ENCODE measurements at places on chromosomes 2 and 18. TPM values are rescaled to one million over a fixed set of nuclear protein-coding genes. Genes with fewer than 3 reads are reported as not detected.

EFR3B gene
- total RNA-seq, result 0.98 TPM

PNO1 gene
- total RNA-seq, result 21.1 TPM

HOXD9 gene
- not detected for total RNA-seq

GRCh38 chr2:189369566-189369965 is 71.7 kb upstream of the WDR75 start:
- DNase-seq, result no peak

- DNase-seq, result no peak
Measured at GRCh38 chr2:10561288-10562035, 113.3 kb upstream of the ODC1 start.

- DNase-seq, result no peak
Measured at GRCh38 chr2:85589181-85589580, 5.0 kb downstream of the VAMP5 start.

DNA sequence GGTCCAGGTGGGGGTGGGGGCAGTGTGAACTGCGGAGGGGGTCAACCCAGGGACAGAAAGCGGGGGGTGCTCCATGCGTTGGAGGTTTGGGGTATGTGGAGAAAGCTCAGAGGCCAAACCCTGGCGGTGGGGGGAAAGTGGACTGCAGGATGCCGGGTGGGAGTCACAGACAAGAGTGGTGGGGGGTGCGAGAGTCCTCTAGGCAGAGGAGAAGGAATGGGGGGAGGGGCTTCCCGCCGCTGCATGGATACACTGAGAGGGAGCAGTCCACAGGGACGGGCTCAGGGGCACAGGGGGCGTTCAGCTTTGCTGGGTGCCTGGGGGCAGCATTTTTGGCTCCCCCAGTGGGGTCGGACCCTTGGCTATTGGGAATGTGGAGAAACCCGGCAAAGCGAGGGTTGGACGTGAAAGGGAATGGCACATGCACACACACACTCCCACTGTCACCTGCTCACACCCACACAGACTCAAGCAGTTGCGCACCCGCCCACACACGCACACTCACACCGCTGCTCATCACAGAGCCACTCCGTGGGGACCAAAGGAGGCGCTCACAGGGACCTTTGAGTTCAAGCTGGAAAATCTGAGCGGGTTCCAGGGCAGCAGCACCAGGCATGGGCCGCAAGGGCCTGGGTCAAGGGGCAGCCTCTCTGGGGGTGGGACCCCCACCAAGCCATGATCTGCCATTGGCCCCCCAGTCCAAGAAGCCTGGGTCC is 7.7 kb downstream of the GBX2 start:
- DNase-seq, result no peak

GRCh38 chr2:230077851-230078547 is 9.3 kb upstream of the SLC16A14 start:
- no peak for DNase-seq

DNA sequence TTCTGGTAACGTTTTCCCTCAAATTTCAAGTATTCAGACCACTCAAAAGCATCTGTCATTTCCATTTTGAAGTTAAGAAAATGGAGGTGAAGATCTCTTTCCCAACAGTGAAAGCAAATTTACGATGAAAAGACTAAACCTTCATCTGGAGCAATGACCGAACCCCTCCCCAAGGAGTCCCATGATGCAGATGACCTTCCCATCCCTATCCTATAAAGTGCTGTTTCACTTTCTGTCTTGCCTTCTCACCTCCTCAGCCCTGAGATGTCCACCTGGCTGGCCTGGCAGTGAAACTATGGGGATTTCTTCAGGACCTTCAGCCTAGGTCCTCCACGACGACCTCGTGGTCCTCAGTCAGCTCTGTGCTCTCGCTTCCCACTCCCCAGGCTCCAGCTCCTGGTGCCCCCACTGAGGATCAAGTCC is 925 bp upstream of the NPC1 start:
- no peak for DNase-seq

- no peak for DNase-seq
Measured at GRCh38 chr2:241944821-241945220, 75.3 kb downstream of the RTP5 start.

GRCh38 chr2:64133828-64134227 is 10.4 kb downstream of the PELI1 start:
- DNase-seq, result no peak

DNA sequence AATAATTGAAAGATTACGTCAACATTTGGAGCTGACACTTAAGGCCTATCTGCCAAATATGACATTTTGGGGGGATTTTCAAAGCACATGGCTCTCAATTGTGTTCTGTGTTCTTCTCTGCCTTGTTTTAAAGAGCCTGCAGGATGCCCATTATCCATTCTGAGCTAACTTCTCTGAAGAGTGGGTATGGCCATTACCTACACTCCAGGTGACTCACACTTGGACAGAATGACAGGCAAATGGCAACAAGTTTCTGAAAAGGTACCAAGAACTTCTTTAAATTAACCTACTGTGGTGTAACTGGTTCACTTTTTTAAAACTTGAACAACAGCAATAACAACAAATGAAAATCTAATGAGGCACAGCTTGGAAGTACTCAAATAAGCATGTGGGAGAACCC is 834.9 kb upstream of the SLC39A10 start:
- DNase-seq, result no peak
